ENCODE measurements at places on chromosomes 12 and 14.

DNA sequence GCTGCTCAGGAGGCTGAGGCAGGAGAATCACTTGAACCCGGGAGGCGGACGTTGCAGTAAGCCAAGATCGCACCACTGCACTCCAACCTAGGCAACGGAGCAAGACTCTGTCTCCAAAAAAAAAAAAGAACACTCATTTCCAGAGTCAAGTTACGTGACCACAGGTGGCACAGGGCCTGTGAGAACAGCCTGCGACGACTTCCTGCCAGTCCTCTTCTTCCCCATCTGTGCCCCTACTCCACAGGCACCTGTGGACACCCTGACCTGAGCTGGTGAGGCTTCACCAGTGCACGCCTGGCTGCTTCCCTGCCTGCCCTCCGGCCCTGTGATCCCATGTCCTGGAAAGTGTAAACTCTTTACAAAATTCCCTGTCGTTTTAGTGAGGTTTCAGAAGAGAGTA, 77.7 kb downstream of the PPP2R5C start:
- no peak for DNase-seq

DNA sequence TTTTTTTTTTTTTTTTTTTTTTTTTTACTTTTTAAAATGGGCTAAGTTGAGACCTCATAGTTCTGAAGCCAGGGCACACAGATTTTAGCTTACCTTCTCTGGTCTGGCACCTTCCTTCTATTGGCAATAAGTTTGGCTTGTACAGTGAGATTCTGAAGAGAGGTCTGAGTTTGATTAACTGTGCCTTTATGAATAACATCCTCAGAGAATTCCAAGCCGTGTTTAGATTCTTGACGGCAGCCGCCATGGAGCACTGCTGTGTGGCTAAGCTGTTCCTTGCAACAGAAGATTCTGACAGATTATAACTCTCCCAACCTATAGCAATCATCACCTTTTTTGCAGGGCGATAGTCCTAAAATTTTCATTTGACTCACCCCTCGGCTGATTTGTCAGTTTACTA, 354.9 kb upstream of the FAR2 start:
- no peak for DNase-seq

DNA sequence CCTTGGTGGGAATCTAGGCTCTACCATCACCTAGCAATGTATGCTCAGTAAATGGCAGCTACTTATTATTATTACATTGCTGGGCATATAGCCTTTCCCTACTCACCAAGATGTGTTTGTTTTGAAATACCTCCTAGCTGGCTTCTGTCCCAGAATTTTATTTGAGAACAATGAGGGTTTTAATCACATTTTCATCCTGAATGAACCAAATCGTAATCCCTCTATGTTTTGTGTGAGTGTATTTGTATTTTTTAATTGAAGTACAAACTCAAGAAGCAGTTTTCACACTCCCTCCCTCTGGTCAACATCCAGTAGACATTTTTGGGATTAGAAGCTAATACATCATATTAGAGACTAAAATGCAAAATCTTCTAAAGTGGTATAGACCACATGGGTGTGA, 7.6 kb downstream of the SLC7A8 start:
- DNase-seq, result no peak

- no peak for DNase-seq
These were observed 35.9 kb downstream of the PDZRN4 start for GRCh38 chr12:41224066-41224465.

GRCh38 chr12:51823875-51824565, 24.5 kb downstream of the FIGNL2 start:
- peak; percentile 75 for DNase-seq

- no peak for DNase-seq
These were observed 25.0 kb downstream of the RAB35 start for GRCh38 chr12:120091371-120092090.

DNA sequence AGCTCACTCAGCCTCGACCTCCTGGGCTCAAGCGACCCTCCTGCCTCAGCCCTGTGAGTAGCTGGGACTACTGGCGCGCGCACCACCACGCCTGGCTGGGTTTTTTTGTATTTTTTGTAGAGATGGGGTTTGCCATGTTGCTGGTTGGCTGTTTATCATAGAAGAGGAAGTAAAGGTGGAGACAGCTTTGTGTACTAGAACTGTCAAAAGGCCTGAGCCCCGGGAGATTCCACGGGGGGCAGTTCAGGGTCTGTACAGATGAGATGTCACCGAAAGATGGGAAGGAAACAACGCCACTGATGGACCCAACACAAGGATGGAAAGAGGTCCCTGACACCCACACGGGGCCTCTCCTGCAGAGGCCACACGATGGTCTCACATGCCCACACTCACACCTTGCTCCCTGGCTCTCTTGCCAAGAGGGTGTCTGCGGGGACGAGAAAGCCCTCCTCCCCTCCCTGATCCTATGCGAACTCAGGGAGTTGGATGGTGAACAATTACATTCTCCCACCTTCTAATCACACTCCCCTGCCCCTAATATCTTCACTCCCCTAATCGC, 66.6 kb downstream of the KDM2B start:
- DNase-seq, result no peak

- no peak for DNase-seq
These were observed 25.5 kb downstream of the SLC17A8 start for GRCh38 chr12:100382338-100382737.

DNA sequence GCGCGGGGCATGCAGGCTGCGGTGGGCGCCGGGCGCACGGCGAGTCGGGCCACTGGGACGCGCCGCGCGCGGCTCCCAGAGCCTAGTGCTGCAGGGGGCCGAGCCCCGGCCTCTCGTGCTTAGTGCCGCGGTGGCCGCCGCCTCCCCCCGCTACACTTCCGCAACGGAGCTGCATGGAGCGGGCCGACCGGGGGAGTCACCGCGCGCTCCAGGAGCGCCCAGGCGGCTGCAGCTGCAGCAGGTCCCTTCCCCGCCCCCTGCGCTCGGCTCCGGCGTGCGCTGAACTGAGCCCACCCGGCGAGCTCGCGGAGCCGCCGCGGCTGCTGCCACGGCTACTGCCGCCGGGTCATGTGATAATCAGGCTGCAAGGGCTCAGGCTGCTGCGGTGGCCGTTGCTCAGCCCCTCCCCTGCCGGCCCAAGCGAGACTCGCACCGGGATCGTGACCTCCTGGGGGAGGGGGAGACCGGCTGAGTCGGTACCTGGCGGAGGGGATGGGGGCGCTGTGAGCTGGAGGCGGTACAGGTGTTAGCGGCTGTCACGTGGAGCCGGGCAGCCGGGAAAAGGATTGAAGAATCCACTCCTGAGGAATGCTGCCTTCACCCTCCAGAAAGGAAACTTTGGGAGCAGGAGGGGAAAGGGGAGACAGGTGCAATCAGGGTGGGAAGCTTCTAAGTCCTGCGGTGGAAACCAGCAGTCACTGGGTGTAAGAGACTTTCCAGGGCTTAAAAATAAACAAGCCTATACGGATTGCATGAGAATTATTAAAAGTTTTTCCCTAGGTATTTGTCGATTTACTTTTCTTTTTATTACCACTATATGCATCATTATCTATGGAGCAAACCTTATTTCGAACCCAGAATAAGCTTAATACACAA, at the start of gene PPM1H:
Gene PPM1H (minus strand): TSS at position 352 of the 876 bp plus-strand sequence. CDS start 414 bp downstream, outside the sequence.
- peak; percentile 85 for DNase-seq

DNA sequence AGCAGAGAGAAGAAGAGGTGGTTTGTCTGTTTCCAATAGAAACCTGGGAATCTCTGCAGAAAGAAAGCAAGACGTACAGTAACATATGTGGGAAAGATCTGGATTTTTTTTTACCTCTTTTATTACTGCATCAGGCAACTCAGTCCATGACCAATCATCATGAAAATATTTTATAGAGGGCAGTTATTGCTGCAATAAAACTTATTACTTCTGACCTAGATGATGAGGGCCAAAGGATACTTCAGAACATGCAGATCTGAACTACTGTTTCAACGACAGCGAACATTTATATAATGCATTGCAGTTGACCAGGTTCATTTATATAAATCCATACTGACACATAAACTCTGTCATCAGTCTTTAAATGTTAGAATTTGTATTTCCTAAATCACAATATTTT, 67.7 kb downstream of the STAB2 start:
- no peak for DNase-seq

DNA sequence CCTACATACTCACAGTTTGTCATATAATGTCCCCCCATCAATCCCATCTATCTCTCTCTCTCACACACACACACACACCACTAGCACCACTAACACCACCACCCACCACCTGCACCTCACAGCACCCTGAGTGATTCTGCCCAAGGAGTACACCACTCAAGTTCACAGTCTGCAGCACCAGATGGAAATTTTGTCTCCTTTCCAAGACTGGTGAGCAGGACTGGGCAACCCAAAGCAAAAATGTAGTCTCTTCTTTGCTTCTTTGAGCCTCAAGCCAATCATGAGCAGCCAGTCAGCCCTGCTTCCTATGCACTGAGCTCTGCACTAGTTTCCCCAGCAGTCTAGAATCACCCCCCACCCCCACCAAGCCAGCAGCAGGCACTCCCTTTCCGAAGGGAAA, 15.0 kb upstream of the ARMH4 start:
- DNase-seq, result no peak

- DNase-seq, result no peak
These were observed 27.8 kb downstream of the EFCAB11 start for GRCh38 chr14:89926694-89927093.

GRCh38 chr12:113912760-113913329, 53.3 kb downstream of the RBM19 start:
- DNase-seq, result peak; percentile 45

Data from small intestine (tissue), 16 donors.